Chondrocyte (in vitro differentiated cells): ENCODE measurements at places on chromosomes 4 and X. TPM values are rescaled to one million over a fixed set of nuclear protein-coding genes. Genes with fewer than 3 reads are reported as not detected.

DNA sequence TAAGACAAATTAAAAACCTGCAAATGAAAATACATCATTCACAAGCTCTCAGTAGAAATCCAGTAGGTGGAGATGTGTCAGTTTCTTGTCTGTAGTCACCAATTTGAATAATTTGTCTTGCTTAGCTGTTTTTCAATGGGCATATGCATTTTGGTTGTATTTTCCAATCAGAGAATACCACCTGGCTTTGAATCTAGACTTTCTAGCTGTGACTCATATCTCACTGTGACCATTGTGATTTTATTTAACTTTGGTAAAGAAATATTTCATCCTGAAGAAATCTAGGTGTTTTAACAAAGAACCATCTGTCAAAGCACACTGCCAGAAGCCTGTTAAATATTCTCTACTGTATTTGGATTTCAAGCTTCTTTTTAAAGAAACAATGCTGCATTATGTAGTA, 1650.6 kb upstream of the IGFBP7 start:
- DNase-seq = no peak

GRCh38 chr4:53497487-53498244, 93.6 kb downstream of the LNX1 start:
- DNase-seq = no peak

Gene YTHDC1
- total RNA-seq = 53.9 to 54.8 TPM (median 54.1 TPM) in 3 replicates

- DNase-seq = no peak
Observed at GRCh38 chrX:2147928-2148327, 352.8 kb downstream of the DHRSX start.

Gene SLC2A9
- total RNA-seq = 0.72 to 0.95 TPM in 2 of 3 replicates, not detected in the other
